ENCODE measurements at places on chromosomes 4 and X. TPM values are rescaled to one million over a fixed set of nuclear protein-coding genes. Genes with fewer than 3 reads are reported as not detected.

- no peak for DNase-seq
- no peaks in the 10 kb centered on the region for H3K27me3 ChIP-seq
- H3K4me3 ChIP-seq, result no peak overlapping the region
- no peaks in the 10 kb centered on the region for H3K4me1 ChIP-seq
Measured at GRCh38 chr4:90419124-90419711, 292.0 kb downstream of the CCSER1 start.

DNA sequence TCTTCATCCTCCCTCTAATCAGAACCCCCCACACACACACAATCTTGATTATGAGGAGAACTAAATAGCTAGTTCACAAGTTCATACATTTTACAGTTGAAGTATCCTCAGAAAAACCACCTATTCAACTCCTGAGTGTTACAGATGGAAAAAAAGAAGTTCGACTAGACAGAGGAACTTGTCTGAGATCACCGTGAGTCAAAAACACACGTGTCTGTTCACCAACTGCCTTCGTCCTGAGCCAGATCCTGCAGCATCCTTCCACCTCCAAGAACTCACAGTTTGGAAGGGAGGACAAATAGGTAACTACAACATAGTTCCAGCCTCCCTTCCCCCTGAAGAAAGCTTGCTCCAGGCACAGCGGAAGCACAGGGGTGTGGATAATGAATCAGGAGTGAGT is 19.0 kb upstream of the IRAK1 start:
- no peaks in the 10 kb centered on the region for H3K4me1 ChIP-seq
- no peak overlapping the region for H3K27ac ChIP-seq
- H3K4me3 ChIP-seq, result no peak overlapping the region
- H3K36me3 ChIP-seq, result peaks cover 4% of the 10 kb centered on the region
- no peaks in the 10 kb centered on the region for H3K27me3 ChIP-seq

DNA sequence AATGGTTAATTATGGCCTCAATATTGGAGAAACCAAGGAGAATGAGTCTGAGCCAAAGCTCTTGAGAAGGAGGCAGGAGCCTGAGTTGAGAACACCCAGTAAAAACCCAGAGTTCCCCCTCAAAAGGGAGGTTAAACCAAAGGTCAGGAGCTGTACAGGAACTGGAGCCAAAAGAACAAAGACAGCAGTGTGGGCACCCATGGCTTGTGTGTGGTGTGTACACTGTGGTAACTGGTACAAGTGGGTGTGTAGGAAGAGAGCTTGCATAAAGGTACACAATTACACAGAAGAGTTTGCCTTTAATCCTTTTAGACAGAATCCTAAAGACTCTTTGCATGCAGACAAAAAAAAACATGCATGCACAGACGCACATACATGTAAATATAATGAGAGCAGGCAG is 87.1 kb downstream of the IGSF1 start:
- H3K4me3 ChIP-seq, result no peak overlapping the region
- H3K27ac ChIP-seq, result no peak overlapping the region
- no peaks in the 10 kb centered on the region for H3K27me3 ChIP-seq
- no peaks in the 10 kb centered on the region for H3K4me1 ChIP-seq

Gene FAT4
- 2.1 TPM for total RNA-seq

DNA sequence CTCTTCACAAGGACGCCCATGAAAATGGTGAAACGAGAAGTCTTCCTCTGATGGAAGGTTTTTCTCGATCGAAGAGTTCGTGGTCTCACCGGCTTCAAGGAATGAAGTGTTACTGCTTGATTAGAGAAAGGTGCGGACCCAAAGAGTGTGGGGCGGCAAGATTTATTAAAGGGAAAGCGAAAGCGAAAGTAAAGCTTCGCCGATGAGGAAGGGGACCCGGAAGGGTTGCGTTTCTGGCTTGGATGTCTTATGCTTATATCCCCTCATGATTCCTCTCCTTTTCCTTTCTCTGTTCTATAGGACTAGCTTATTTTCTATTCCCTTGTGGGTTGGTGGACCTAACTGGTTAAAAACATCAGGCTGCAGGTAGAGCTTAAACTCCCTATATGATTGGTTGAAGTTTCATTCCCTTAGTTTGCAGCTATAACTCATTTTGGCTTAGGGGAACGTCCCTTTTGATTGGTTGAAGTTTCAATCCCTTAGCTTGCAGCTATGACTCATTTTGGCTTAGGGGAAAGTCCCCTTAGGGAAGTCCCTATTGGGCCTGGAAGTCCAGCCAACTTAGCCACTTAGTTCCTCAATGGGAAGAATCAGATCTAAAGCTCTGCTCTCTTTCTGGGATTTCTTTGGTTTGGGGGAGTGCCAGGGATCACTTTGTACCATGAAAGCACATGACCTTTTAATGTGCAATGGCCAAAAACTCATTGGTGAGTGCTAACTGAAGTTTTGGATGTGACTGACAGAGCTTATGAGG is 1025.0 kb upstream of the PCDH10 start:
- H3K27me3 ChIP-seq, result no peaks in the 10 kb centered on the region
- peak; percentile 44 for DNase-seq
- H3K27ac ChIP-seq, result no peak overlapping the region
- peaks cover 13% of the 10 kb centered on the region for H3K4me1 ChIP-seq
- H3K4me3 ChIP-seq, result no peak overlapping the region
- H3K36me3 ChIP-seq, result no peaks in the 10 kb centered on the region

- H3K27me3 ChIP-seq, result no peaks in the 10 kb centered on the region
- H3K27ac ChIP-seq, result no peak overlapping the region
- peaks cover 22% of the 10 kb centered on the region for H3K36me3 ChIP-seq
- H3K4me3 ChIP-seq, result no peak overlapping the region
- H3K4me1 ChIP-seq, result no peaks in the 10 kb centered on the region
Measured at GRCh38 chr4:83075311-83076095, 39.0 kb downstream of the PLAC8 start.

Gene VSIG1
- total RNA-seq, result 0.25 TPM

Gene ZNF732
- 8.6 TPM for total RNA-seq

DNA sequence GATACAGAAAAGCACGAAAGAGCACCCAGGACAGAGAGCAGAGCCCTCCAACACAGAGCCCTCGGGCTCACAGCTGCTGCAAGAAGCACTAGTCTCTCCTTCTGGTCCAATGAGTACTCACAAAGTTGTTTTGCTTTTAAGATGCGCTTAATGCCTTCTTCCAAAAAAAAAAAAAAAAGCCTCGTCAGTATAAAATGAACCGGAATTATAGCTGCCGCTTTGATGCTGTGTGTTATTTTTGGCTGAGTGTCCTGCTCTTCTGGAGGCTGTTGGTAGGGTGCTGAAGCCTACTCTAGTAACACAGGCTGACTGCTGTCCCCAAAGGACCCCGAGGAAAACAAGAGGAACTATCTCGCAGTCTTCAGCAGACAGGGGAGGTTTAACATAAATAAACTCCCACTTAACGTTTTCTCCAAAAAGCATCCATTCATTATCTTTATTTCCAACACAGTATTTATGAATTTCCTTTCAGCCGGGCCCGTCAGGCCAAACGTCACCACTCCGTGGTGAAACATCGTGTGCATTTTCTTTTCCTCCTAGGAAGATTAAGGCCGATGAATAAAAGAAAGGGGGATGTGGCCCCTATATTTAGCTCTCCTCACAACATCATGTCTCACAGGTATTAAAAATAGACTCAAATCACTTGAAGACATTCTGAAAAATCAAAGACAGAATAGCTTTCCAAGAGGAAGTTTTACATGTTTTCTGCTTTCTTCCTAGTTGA is 213.7 kb upstream of the PPARGC1A start:
- no peak overlapping the region for H3K4me3 ChIP-seq
- H3K4me1 ChIP-seq, result no peaks in the 10 kb centered on the region
- DNase-seq, result no peak

Gene ARMCX5
- total RNA-seq, result 10.3 TPM

DNA sequence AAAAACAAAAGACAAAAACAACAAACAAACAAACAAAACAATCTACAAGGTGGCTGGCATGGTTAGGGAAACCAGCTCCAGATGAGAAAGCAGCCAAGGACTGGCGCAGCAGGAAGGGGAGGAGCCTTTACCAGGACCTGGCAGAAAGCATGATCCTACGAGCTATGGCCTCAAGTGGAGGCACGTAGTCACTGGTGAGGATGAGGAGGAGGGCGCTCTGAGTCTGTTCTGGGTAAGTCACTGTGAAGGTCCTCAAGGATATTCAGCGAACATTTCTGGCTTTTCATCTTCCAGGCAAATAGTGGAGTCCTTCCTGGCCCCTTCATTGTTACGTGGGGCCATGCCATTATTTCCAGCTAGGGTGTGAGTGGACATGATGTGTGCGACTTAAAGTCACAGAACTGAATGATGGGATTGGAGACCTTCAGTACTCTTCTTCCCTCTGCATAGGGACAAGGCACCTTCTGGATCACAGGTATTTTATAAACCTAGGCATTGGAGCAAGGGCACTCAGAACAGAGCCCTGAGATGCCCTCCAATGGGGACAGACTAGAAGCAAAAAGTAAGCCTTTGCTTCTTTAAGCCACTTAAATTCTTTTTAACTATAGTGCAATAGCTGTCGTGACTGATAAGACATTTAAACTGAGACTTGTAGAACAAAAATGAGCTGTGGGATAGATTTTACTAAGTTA is 771.3 kb downstream of the RAB28 start:
- no peak overlapping the region for H3K27ac ChIP-seq
- H3K27me3 ChIP-seq, result no peaks in the 10 kb centered on the region
- H3K4me1 ChIP-seq, result no peaks in the 10 kb centered on the region
- DNase-seq, result no peak

GRCh38 chr4:149409146-149409545 is 406.5 kb downstream of the IQCM start:
- no peaks in the 10 kb centered on the region for H3K27me3 ChIP-seq
- no peaks in the 10 kb centered on the region for H3K36me3 ChIP-seq
- DNase-seq, result no peak
- H3K27ac ChIP-seq, result no peak overlapping the region
- H3K4me3 ChIP-seq, result no peak overlapping the region

GRCh38 chr4:22869235-22869634 is 176.5 kb downstream of the GBA3 start:
- H3K27me3 ChIP-seq, result no peaks in the 10 kb centered on the region
- H3K4me1 ChIP-seq, result no peaks in the 10 kb centered on the region
- no peak overlapping the region for H3K27ac ChIP-seq
- no peak overlapping the region for H3K4me3 ChIP-seq

GRCh38 chr4:15144249-15144966 is 142.1 kb downstream of the CPEB2 start:
- no peaks in the 10 kb centered on the region for H3K36me3 ChIP-seq
- H3K4me3 ChIP-seq, result no peak overlapping the region
- peaks cover 9% of the 10 kb centered on the region for H3K4me1 ChIP-seq
- no peaks in the 10 kb centered on the region for H3K27me3 ChIP-seq

DNA sequence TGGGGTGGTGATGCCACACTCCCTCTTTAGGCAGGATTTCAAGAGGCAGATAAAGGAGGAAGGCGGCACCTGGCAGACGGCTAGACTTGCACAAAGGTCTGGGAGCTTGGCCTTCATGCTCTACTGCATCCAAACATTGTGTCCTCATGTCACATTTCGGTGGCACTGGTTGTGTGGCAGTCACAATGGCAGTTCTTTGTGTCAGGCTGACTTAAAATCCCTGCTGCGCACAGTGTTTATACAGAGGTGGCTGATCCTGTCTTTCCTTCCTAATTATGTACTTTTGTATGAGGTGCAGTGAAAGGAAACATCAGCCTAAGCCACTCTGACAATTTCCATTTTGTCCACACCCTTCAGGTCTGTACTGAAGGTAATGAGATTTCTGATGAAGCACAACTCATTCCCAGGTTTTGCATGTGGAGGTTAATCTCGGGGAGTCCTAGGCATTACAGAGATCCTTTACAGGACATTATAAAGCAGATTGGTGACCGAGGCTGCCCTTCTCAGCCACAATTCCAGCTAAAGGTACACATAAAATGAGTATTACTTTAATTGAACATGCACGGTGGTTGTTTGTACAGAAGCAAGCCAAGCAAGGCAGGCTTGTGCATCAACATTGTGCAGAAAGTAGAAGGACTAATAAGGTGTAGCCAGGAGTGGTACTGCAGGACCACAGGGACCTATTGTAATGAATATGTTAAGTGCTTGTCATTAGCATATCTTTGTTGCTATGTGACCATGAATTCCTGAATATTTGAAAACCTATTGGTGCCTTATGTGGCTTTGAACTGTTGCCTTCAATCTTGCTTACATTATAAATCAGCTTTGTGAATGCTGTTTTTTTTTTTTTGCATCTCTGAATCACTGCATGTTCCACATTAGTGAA is 147.6 kb downstream of the STK32B start:
- peak overlapping the region; percentile 50 for H3K27ac ChIP-seq
- H3K4me1 ChIP-seq, result no peaks in the 10 kb centered on the region
- no peaks in the 10 kb centered on the region for H3K27me3 ChIP-seq
- no peak overlapping the region for H3K4me3 ChIP-seq
- DNase-seq, result no peak

- no peaks in the 10 kb centered on the region for H3K27me3 ChIP-seq
- H3K4me1 ChIP-seq, result peaks cover 16% of the 10 kb centered on the region
- H3K27ac ChIP-seq, result no peak overlapping the region
Measured at GRCh38 chr4:163949976-163950601, 455.6 kb downstream of the TMA16 start.
